ENCODE measurements at places on chromosomes 11 and 22.

DNA sequence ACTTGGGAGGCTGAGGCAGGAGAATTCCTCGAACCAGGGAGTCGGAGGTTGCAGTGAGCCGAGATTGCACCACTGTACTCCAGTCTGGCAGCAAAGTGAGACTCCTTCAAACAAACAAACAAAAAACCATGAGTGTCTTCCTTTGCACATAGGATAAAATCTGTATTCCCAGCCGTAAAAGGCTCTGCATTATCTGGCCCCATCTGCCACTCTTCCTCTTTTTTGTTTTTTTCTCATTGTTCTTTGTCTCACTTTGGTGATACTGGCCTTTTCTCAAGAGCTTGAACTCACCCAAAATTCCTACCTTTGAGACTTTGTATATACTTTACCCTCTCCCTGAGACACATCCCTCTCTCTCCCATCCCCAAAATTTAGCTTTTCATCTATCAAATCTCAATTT is 17.6 kb downstream of the FDX1 start:
- no peak for DNase-seq

DNA sequence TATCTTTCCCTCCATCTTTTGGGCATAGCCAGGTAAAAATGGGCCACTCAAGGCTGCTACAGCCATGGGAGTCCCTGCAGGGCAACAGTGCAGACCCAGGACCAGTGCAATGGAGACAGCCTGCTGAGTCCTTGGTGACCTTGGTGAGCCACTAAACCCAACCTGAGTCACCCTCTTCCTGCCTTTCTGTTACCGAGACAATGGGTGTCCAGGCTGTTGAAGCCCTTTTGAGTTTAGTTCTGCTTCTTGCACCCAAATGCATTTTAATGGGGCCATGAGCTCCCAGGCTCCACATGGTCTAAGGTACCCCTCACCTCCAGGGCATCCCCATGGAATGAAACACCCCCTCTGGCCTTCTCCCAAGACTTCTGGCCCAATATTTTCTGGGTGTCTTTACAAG is 874 bp upstream of the PLAAT4 start:
- no peak for DNase-seq

- no peak for DNase-seq
Measured at GRCh38 chr22:44755417-44755816, 3.0 kb downstream of the ARHGAP8 start.

GRCh38 chr11:61157743-61158142 is 3.5 kb downstream of the VPS37C start:
- DNase-seq, result no peak

- no peak for DNase-seq
Measured at GRCh38 chr11:110525883-110526282, 96.1 kb downstream of the FDX1 start.

All from left lobe of liver (tissue), 2 donors.